Esophagus muscularis mucosa (tissue), 4 donors: ENCODE measurements at places on chromosomes 11 and 22. TPM values are rescaled to one million over a fixed set of nuclear protein-coding genes. Genes with fewer than 3 reads are reported as not detected.

TUT1 gene
- total RNA-seq: 8.0 TPM

- H3K4me1 ChIP-seq: no peaks in the 10 kb centered on the region
- DNase-seq: no peak
- H3K36me3 ChIP-seq: no peaks in the 10 kb centered on the region
- no peaks in the 10 kb centered on the region for H3K27me3 ChIP-seq
Observed at GRCh38 chr11:72446929-72447769, 12.8 kb upstream of the CLPB start.

GRCh38 chr11:46342239-46342638, 5.0 kb upstream of the DGKZ start:
- H3K36me3 ChIP-seq: no peaks in the 10 kb centered on the region
- H3K4me3 ChIP-seq: no peak overlapping the region

GRCh38 chr22:44583061-44583760, 85.2 kb upstream of the RTL6 start:
- no peaks in the 10 kb centered on the region for H3K4me1 ChIP-seq
- DNase-seq: no peak
- H3K4me3 ChIP-seq: no peak overlapping the region
